GM13977 (cell line): ENCODE measurements at places on chromosomes 16 and 17.

- DNase-seq, result peak; percentile 90
These were observed 15.8 kb downstream of the TMC6 start for GRCh38 chr17:78112518-78113471.

DNA sequence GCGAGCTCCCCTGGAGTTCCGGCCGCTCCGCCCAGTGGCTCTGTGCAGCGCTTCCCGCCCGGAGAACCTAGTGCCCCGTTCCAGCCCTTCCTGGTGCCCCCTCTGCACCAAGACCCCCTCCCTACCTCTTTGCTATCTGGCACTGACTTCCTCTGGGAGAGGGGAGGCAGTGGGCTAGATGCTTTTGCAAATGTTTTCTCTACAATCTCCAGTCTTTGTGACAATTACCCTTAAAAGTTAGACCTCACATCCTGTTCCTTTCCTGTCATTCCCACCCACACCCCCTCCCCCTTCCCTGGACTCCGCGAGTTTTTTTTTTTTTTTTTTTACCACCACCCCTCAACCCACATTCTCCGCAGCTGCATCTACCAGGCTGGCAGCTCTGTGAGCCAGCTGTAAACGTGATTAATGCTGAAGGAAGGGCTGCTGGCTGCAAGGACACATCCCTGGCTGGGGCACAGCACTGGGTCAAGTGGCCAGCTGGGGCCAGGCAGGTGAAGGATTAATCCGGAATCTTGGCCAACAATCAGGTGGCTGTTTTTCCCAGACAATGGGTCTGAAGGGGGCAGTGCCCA, 101.5 kb downstream of the MGAT5B start:
- no peak for DNase-seq

GRCh38 chr16:66275775-66276428, 90.6 kb upstream of the CDH5 start:
- peak; percentile 47 for DNase-seq

GRCh38 chr16:66423177-66423576, 3.9 kb upstream of the BEAN1 start:
- no peak for DNase-seq

DNA sequence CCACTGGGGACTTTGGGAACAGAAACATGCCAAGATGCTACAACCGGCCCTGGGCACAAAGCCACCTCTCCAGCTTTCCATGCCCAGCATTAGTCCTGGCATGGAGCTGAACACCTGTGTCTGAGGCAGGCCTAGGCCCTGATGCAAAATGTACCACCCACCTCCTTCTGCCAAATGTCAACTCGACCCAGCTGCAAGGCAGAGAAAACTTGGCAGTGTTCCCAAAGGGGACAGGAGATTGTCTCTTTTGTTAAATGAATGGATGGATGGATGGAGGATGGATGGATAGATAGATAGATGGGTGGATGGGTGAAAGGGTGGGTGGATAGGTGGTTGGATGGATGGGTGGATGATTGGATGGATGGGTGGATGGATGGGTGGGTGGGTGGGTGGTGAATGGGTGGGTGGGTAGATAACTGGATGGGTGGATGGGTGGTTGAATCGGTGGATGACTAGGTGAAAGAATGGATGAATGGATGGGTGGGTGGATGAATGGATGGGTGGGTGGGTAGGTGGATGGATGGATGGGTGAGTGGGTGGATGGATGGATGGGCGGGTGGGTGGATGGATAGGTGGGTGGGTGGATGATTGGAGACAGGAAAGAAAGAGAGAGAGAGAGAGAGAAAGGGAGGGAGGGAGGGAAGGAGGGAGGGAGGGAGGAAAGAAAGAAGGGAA, 73.4 kb upstream of the TNRC6C start:
- DNase-seq, result no peak
